IMR-90 (cell line): ENCODE measurements at places on chromosomes 5 and 9. TPM values are rescaled to one million over a fixed set of nuclear protein-coding genes. Genes with fewer than 3 reads are reported as not detected.

DNA sequence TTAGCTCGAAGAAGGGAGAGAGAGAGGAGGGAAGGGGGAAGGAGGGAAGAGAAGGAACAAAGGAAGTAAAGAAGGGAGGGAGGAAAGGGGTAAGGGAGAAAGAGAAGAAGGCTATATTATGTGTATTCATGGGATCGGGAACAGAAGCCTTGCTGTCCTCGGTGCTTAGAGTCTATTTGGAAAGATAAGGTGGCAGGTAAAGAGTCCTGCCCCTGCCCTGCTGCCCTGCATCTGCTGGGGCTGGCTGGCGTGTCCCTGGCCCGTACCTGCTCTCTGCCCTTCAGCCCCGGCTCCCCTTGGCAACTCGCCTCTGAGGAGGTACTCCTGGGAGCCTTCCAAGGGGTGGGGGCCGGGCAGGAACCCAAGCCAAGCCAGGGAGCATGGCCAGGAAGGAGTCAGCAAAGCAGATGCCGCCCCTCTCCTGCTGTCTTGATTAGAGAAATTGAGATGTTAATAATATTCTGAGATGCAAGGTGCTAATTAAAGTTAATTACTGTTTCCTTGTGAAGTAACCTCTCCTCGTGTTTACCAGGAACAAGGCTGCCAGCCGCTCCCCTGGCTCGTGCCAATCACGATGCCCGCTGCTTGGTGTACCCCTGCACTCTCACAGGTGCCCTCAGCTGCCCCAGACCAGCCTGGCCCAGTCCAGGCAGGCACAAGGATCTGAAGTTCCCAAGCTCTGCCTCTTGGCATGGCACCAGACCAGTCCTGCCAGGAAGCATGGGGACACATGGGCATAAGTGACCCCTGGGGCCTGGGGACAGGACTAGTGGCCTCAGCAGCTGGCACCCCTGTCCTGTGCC, 36.6 kb downstream of the PCDH1 start:
- no peak overlapping the region for H3K4me3 ChIP-seq
- DNase-seq = no peak
- no peak overlapping the region for H3K27ac ChIP-seq
- no peaks in the 10 kb centered on the region for H3K36me3 ChIP-seq
- peaks cover 17% of the 10 kb centered on the region for H3K4me1 ChIP-seq
- H3K27me3 ChIP-seq = peaks cover 3% of the 10 kb centered on the region; the same call in 1 of the 2 replicates

DNA sequence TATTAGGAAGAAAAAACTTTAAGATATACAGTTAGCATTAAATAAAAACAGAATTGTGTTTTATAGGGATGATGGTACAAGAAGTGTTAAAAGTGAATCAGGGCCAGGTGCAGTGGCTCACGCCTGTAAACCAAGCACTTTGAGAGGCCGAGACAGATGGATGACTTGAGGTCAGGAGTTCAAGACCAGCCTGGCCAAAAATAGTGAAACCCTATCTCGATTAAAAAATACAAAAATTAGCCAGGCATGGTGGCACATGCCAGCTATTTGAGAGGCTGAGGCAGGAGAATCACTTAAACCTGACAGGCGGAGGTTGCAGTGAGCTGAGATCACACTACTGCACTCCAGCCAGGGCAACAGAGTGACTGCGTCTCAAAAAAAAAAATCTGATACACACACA, 282.9 kb upstream of the ATP10B start:
- H3K27me3 ChIP-seq = no peaks in the 10 kb centered on the region
- DNase-seq = no peak
- H3K27ac ChIP-seq = no peak overlapping the region
- H3K4me1 ChIP-seq = no peaks in the 10 kb centered on the region
- H3K36me3 ChIP-seq = no peaks in the 10 kb centered on the region
- no peak overlapping the region for H3K4me3 ChIP-seq

Gene PCDHA4
- under 0.01 and 0.28 TPM in 2 replicates for total RNA-seq

- no peak overlapping the region for H3K4me3 ChIP-seq
- H3K36me3 ChIP-seq = no peaks in the 10 kb centered on the region
- peaks cover 26% of the 10 kb centered on the region for H3K27me3 ChIP-seq
- H3K4me1 ChIP-seq = peaks cover 12% of the 10 kb centered on the region; the same call in 1 of the 2 replicates
Observed at GRCh38 chr9:134188386-134189144, 24.2 kb upstream of the RNU6ATAC start.

Gene GFI1B
- total RNA-seq = not detected in 2 replicates

DNA sequence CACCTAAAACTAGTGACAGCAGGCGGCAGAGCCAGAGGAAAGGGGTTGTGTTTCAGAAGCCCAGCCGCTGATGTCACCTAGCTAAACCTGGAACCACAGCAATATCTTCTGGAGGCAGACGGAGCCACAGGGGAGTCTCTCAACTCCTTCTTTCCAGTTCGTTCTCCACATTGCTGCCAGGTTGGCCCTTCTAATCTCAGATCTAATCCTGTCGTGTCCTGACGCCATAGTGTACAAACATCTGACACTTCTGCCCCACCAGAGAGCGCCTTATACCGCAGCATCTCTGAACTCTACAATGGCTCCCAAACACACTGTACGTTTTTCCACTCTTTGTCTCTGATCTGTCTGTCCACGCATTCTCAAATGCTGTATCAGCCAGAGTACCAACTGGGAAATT, 240.0 kb downstream of the SMARCA2 start:
- peaks cover 2% of the 10 kb centered on the region for H3K27me3 ChIP-seq
- no peak overlapping the region for H3K27ac ChIP-seq
- no peak overlapping the region for H3K4me3 ChIP-seq
- no peak for DNase-seq
- no peaks in the 10 kb centered on the region for H3K4me1 ChIP-seq
- no peaks in the 10 kb centered on the region for H3K36me3 ChIP-seq

Gene C9
- not detected in 2 replicates for total RNA-seq

Gene PCDHGB1
- total RNA-seq = 3.3 and 3.6 TPM in 2 replicates

Gene SLC6A7
- under 0.01 TPM in 1 of 2 replicates, not detected in the other for total RNA-seq

DNA sequence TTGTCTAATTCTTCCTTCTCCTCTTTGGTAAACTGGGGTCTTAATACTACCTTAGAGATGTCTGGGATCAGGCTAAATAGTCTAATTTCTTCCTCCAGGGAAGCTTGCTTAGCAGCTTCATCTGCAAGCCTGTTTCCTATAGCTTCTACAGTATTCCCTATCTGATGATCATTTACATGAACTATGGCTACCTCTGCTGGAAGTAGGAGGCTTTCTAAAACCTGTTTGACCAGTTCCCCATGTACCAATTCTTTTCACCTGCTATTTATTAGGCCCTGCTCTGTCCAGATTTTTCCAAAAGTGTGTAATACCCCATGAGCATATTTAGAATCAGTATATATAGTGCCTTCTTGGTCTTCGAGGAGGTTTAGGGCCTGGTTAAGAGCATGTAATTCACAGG, 619.8 kb downstream of the HINT1 start:
- H3K4me1 ChIP-seq = no peaks in the 10 kb centered on the region
- H3K27me3 ChIP-seq = no peaks in the 10 kb centered on the region
- no peak overlapping the region for H3K27ac ChIP-seq
- no peaks in the 10 kb centered on the region for H3K36me3 ChIP-seq

- no peak overlapping the region for H3K4me3 ChIP-seq
- DNase-seq = peak; percentile 68
- peaks cover 36% of the 10 kb centered on the region for H3K4me1 ChIP-seq
- peak overlapping the region; percentile 5; the same call in 1 of the 2 replicates for H3K27ac ChIP-seq
- H3K36me3 ChIP-seq = no peaks in the 10 kb centered on the region
Observed at GRCh38 chr9:134316449-134317160, 9.7 kb upstream of the RXRA start.

DNA sequence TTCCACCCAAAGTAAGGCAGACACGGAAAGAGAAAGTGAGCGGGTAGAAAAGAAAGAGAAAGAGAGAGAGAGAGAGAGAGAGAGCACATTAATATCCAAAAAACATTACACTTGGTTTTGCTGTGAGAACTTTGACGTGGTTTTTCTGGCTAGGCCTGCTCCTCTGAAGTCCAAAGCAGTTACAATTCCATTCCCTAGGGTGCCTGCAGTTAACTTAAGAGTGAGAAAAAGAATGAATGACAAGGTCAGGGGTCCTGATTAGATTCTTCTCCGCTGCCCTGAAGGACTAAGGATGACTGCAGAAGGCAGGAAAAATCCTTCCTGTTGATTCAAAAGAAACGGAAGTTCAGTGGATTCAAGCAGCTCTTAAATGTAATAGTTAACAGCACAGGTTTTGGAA, 589.8 kb downstream of the PRELID2 start:
- H3K27me3 ChIP-seq = no peaks in the 10 kb centered on the region
- H3K4me1 ChIP-seq = peaks cover 13% of the 10 kb centered on the region

DNA sequence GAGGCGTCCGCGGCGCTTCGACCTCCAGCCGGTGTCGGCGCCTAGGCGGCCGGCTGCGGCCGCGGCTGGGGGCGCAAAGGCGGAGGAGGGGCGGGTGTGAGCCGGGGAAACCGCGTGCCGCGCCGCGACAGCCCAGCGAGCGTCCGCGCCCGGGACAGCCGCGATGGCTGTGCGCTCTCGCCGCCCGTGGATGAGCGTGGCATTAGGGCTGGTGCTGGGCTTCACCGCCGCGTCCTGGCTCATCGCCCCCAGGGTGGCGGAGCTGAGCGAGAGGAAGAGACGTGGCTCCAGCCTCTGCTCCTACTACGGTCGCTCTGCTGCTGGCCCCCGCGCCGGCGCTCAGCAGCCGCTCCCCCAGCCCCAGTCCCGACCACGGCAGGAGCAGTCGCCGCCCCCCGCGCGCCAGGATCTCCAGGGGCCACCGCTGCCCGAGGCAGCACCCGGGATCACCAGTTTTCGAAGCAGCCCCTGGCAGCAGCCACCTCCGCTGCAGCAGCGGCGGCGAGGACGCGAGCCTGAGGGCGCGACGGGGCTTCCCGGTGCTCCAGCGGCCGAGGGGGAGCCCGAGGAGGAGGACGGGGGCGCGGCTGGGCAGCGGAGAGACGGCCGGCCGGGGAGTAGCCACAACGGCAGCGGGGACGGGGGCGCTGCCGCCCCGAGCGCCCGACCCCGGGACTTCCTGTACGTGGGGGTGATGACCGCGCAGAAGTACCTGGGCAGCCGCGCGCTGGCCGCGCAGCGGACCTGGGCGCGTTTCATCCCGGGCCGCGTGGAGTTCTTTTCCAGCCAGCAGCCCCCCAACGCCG, 605 bp downstream of the CHSY3 start:
- H3K36me3 ChIP-seq = no peaks in the 10 kb centered on the region
- no peak for DNase-seq
- peaks cover 12% of the 10 kb centered on the region; the same call in 1 of the 2 replicates for H3K27me3 ChIP-seq

DNA sequence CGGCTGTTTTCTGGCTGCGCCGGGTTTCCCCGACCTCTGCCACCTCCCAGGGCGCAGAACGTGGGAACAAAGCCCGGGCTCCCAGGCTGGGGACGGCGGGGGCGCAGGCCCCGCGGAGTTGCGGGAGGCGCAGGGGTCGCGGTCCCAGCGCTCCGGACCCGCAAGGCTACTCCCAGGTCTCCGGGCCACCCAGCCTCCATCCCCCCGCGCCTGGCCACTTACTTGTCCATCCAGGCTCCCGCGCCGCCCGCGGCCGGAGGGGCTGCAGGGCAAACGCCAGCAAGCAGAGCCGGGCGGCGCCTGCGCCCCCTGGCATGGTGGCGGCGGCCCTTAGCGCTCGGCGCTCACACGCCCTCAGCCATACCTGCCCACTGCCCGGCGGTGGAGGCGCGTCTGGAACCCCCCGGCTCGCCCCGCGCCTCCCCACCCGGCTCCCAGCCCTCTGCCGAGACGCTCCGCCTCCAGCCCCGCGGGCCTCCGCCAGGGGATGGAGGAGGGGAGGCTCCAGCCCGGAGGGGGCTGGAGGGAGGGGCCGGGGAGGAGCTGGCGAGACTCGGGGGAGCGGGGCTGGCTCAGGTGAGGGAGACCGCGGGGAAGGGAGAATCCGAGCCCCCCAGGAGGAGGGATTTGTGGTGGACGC, at the start of gene ADAM19:
TSS of gene ADAM19 (minus strand) at position 395 of the 640 bp plus-strand sequence. CDS start at position 316, 79 bp downstream.
- H3K36me3 ChIP-seq = peaks cover 3% of the 10 kb centered on the region; the same call in 1 of the 2 replicates
- no peaks in the 10 kb centered on the region for H3K27me3 ChIP-seq
- peak within 1 kb of the TSS; percentile 80 for H3K4me3 ChIP-seq
- H3K4me1 ChIP-seq = peaks cover 13% of the 10 kb centered on the region
- DNase-seq = peak; percentile 53

Gene GPR21
- total RNA-seq = 0.28 and 0.90 TPM in 2 replicates

- H3K27me3 ChIP-seq = no peaks in the 10 kb centered on the region
- no peaks in the 10 kb centered on the region for H3K36me3 ChIP-seq
- H3K27ac ChIP-seq = no peak overlapping the region
- peak; percentile 66 for DNase-seq
- H3K4me3 ChIP-seq = no peak overlapping the region
Observed at GRCh38 chr5:129963359-129963758, 59.1 kb downstream of the CHSY3 start.

DNA sequence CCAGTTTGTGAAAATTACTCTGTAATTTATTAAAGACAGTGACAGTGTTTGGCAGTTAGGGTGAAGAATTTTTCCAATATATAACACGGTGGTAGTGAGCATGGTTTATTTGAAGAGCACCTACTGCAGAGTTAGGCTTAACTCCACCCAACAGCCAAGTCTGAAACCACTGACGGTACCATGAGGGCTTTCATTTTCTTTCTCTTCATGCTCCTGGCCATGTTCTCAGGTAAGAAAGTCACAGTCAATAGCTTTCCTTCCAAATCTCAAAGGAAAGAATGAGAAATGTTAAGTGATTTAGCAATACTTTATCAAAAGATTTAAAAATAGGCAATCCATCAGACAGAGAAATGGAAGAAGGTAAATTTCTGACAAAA, at the start of gene MARCOL:
TSS of gene MARCOL (plus strand) at position 108 of the 377 bp plus-strand sequence. CDS start at position 181, 73 bp downstream.
- H3K27me3 ChIP-seq = no peaks in the 10 kb centered on the region
- no peak for DNase-seq

Gene IFNA2
- not detected in 2 replicates for total RNA-seq

DNA sequence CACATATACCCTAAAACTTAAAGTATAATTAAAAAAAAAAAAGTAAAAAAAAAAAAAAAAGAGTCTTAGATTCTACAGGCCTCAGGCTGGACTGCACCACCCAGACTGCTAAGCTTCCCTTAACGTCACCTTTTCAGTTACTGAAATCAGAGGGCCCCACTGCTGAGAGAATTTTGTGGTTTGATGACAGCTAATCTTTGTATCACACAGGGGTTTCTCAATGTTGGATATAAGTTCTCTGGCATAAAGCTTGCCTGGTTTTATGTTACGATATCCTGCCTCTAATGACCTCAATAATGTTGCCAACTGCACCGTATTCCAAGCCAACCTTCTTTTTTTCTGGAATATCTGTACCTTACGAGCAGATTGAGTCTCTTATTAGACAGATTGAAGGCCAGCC, 43.1 kb upstream of the C6 start:
- peaks cover 8% of the 10 kb centered on the region; the same call in 1 of the 2 replicates for H3K4me1 ChIP-seq
- H3K27ac ChIP-seq = no peak overlapping the region
- no peak overlapping the region for H3K4me3 ChIP-seq
- no peaks in the 10 kb centered on the region for H3K36me3 ChIP-seq
- no peaks in the 10 kb centered on the region for H3K27me3 ChIP-seq

DNA sequence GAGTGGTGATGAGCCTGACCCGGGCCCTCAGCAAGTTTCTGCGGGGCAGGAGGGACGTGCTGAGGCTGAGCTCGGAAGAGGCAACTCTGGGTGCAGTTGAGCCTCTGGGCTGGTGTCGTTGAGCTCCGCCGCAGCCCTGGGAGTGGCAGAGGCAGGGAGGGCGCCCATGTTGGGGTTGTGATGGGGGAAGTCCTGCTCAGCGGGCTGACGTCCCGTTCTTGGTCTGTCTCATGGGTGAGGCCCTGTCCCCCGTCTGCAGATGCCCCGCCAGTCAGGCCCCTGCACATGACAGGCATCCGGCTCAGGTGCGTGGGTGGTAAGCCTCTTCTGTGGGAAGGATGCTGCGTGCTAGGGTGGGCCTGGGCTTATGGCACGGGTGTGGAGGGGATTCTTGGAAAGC, 64.3 kb downstream of the RXRA start:
- H3K27me3 ChIP-seq = no peaks in the 10 kb centered on the region
- H3K4me1 ChIP-seq = peaks cover 18% of the 10 kb centered on the region
- no peak overlapping the region for H3K27ac ChIP-seq
- no peak for DNase-seq
- H3K4me3 ChIP-seq = no peak overlapping the region
- H3K36me3 ChIP-seq = no peaks in the 10 kb centered on the region
